ENCODE measurements at places on chromosomes 11 and 22.

DNA sequence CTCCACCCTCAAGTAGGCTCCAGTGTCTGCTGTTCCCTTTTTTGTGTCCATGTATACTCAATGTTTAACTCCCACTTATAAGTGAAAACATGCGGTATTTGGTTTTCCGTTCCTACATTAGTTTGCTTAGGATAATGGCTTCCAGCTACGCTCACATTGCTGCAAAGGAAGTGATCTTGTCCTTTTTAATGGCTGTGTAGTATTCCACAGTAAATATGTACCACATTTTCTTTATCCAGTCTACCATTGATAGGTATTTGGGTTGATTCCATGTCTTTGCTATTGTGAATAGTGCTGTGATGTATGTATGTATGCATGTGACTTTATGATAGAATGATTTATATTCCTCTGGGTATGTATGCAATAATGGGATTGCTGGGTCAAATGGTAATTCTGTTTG lies 144.6 kb downstream of the BRD1 start:
- DNase-seq, result no peak

DNA sequence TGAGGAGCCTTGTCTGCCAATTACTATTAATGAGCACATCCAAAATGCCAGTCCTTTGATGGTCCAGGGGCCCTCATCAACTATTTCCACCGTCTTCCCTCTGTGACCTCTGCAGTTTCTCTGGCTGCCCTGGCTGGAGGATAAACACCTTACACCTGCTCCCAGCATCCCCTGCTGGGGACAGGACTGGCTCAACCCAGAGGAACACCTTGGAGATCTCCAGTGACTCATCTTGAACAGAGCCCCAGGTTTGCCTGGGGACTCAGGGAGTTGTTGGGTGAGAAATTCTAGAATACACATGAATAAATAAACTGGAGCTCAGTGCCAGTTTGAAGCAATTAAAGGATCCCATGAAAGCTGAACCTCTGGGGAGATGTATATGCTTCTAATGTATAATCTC lies 24.0 kb upstream of the ELF5 start:
- no peak for DNase-seq

DNA sequence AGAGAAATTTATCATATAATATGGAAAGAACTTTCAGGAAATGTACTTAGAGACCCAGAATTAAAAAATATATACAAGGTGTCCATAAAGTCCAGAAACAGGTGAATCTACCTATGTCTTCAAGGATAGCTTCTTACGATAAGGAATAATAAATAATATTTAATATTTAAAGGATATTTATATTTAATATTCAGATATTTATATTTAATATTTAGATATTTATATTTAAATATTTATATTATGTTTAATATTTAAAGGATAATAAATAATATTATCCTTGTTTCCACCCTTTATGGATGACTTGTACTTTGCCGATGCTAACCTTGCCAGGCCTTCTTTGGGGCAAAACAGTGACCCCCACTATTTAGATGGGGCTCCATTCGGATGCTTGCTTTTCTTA lies 169.5 kb upstream of the CADM1 start:
- DNase-seq, result no peak

- no peak for DNase-seq
Observed at GRCh38 chr11:35376613-35377012, 42.7 kb downstream of the SLC1A2 start.

GRCh38 chr22:40463017-40463631 lies 92.7 kb downstream of the SGSM3 start:
- no peak for DNase-seq

DNA sequence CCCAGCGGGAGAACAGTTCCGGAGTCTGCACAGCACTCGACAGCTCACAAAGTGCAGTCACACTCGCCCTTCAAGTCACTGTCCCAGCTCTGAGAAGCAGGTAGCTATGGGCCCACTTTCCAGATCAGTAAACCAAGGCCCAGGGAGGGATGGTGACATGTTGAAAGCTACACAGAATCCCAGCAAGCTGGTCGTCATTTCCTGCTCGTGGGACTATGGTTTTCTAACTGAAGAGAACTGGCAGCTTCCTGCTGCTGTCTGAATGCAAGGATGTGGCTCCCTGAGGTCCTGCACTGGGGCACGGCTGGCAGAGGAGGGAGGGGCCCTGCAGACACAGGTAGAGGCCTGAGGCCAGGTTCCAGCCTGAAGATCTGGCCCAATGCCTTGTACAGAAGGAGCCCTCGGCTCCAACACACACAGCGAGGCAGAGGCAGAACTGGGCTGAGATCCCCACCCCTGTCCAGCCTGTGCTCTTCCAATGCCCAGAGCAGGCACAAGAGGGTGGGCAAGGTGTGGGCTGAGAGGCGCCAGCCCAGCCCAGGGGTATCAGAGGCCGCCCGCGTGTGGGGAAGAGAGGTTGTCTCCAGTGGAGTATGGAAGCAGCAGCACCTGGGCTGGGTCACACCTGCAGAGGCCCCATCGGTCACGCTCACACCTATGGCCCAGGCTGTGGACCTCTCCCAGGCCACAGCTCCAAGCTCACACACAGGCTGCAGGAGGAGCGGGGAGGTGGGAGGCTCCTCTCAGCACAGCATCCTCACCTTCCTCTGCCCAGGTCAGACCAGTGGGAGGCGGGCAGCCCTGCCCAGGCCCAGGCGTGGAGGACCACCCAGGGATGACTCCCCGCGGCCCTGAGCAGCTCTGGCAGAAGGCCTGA lies 119.2 kb downstream of the PHF21B start:
- DNase-seq, result no peak

DNA sequence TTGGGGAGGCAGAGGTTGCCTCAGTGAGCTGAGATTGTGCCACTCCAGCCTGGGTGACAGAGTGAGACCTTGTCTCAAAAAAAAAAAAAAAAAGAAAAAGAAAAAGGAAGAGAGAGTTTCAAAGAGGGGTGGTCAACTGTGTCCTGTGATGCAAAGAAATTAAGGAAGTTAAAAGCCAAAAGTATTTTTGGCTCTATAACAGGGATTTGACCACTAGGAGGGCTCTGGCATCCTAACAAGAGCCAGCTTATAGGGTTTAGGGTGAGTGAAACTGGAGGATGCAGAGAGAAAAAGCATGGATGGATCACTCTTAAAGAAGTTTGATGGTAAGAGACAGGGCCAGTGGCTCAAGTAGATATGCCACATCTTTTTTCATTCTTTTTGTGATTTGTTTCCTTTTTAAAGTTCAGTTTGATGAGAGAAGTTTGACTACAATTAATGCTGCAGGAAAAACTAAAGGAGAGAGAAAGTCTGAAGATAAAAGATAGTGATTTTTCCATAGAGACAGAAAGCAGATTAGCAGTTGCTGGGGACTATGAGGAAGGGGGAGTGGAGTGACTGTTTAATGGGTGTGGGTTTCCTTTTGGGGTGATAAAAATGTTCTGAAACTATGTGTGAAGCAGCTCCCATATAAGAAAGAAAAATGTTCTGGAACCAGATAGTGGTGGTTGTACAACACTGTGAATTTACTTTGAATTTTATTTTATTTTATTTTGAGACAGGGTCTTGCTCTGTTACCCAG lies 11.1 kb upstream of the MICAL2 start:
- DNase-seq, result no peak

DNA sequence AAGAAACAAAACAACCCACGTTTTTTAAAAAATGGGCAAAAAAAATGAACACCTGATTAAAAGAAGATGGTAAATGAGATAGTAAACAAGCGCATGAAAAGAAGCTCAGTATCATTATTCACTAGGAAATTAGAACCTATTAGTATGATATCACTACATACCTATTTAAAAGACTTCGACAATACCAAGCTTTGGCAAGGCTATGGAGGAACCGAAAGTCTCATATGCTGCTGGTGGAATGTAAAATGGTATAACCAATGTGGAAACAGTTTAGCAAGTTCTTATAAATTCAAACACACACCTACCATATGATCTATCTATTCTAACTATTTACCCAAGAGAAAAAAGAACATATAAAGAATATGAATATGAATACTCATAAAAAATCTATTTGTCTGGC lies 143.8 kb downstream of the APOL5 start:
- DNase-seq, result no peak

DNA sequence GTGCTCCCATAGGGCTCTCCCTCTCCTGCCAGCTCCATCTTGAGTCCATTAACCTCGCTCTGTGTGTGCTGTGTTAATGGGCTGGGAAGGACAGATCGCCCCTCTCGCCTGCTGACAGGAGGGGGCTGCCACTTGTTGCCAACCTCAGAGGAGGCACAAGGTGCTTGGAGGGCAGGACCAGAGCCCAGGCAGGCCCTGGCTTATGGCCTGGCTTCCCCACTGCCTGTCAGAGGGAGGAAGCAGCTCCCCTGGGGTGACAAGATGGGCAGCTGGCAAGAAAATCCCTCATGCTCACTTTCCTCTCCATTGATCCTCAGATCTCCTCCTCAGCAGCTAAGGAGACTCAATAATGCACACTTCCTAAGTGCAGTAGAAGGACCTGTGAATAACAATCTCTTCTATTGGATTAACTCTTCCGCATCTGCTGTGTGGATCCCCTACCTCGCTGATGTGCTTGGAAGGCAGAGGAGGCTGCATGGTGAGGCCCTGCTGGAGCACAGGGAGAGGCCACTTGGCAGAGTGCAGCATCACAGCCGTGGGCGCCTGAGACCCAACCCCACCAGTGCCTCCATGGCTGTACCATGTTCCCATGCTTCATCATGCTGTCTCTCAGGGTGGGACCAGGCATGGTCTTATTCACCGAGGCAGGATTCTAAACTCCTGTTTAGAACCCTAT lies 70.3 kb downstream of the TRIM29 start:
- no peak for DNase-seq

DNA sequence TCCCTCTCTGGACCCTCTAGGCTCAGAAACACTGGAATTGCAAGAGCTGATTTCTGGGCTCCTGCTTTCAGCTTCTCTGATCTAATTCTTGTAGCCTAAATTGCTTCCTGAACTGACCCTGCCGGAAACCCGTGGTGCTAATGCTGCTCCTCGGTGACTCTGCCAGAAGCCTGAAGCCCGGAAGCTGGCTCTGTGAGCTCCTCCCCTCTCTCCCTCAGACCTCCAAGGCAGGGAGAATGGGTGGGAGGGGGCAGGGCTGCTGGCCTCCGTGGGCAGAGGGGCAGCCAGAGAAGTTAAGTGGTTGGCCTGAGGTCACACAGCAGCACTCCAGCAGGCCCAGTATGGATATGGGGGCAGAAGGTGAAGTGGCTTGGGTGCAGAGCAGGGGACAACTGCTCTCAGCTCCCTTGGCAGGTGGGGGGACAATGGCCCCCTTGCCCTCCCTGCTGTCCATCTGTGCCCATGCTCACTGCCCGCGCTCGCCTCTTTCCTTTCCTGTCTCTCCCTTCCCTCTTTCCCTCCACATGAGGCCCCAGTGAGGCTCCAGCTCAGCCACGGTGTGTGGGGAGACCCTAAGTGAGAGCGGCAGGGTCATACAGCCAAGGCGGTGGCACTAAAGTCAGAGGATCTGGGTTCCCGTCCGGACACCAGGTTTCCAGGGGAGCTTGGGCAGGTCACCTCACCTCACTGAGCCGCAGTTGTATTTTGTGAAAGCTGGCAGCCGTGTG lies 16.2 kb downstream of the CAPN5 start:
- no peak for DNase-seq

- DNase-seq, result no peak
Observed at GRCh38 chr11:10641912-10642697, 51.5 kb downstream of the IRAG1 start.
